ENCODE measurements at places on chromosomes 7 and 10. TPM values are rescaled to one million over a fixed set of nuclear protein-coding genes. Genes with fewer than 3 reads are reported as not detected.

Gene RBM33
- 82.7 TPM for total RNA-seq

Gene MMD2
- total RNA-seq: not detected

Gene TUBB8
- total RNA-seq: 0.42 TPM

Gene CALHM3
- total RNA-seq: 0.17 TPM

Gene PRSS1
- not detected for total RNA-seq

Gene TMEM236
- total RNA-seq: not detected

Gene VPS37D
- total RNA-seq: 0.25 TPM
